ENCODE measurements at places on chromosomes 1 and 21.
A peak's percentile ranks its signal among the peaks of the same experiment; 100 is the strongest.

GRCh38 chr1:162904579-162904978 lies 43.6 kb upstream of the CCDC190 start:
- DNase-seq, result no peak

DNA sequence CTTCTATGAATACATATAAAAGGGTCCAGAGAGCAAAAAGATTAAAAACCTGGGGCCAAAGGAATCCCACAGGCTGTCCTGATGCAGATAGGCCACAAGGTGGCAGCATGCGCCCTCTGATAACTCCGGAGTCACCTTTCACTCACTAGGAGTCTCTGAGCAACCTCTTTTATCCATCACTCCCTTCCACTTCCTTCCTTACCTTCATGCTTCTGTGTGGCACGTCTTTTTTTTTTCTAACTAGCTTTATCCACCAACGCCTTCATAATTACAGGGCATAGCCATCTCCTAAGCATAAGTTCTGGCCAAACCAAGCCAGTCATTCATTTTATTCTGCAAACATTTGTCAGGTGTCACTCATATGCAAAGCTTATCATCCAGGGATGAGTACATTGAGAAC lies 3.9 kb upstream of the PGLYRP4 start:
- peak; percentile 73 for DNase-seq

- DNase-seq, result no peak
These were observed 288.0 kb downstream of the HMCN1 start for GRCh38 chr1:186022184-186022583.

- no peak for DNase-seq
These were observed 17.1 kb downstream of the CAPZA1 start for GRCh38 chr1:112636597-112637253.

GRCh38 chr1:51709951-51710350 lies 93.1 kb downstream of the OSBPL9 start:
- DNase-seq, result no peak

DNA sequence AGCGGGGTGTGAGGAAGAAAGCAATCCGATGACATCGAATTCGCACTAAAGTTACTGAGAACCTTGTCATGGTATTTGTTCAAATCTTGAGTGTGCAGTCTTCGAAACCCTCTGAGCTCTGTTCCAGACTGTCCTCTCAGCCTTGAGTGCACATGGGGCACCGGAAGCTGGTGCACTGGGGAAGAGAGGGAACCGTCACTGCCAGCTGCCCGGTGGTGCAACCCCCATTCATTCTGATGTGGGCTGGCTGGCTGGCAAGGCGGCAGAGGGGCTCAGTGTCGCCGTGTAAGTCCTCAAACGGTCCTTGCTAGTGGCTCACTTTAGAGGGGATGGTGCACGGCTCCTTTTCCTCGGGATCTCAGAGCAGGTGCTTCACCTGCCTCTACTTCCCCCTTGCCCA lies 137.4 kb downstream of the KIF26B start:
- DNase-seq, result no peak

DNA sequence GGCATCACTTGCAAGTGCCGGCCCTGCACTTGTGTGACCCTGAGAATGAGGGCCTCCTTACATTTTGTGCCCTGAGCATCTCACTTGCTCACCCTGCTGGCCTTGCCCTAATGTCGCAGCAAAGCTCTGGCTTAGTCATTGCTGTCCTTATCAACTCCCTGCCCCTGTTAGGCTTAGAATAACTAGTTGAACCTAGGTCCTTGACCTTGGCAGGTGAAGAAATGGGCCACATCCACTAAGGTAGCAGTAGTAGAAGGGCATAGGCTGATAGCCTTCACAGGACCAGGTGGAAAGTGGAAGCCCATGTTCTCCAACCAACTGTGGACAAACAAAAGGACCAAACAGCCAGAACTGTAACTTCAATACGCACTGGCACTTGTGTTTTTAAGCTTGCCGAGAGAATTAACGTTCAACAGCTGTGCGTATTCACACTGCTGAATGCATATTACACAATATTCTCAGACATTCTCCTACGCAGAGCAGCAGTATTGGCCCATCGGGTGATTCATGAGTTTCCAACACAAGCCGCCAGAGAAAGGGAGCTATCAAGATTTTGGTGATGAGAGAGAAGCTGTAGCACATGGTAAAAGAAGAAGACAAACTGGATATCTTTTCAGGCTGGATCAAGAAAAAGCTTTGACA lies 27.7 kb upstream of the PTGFRN start:
- DNase-seq, result peak; percentile 47

GRCh38 chr1:234093741-234094140 lies 189.3 kb downstream of the SLC35F3 start:
- no peak for DNase-seq

DNA sequence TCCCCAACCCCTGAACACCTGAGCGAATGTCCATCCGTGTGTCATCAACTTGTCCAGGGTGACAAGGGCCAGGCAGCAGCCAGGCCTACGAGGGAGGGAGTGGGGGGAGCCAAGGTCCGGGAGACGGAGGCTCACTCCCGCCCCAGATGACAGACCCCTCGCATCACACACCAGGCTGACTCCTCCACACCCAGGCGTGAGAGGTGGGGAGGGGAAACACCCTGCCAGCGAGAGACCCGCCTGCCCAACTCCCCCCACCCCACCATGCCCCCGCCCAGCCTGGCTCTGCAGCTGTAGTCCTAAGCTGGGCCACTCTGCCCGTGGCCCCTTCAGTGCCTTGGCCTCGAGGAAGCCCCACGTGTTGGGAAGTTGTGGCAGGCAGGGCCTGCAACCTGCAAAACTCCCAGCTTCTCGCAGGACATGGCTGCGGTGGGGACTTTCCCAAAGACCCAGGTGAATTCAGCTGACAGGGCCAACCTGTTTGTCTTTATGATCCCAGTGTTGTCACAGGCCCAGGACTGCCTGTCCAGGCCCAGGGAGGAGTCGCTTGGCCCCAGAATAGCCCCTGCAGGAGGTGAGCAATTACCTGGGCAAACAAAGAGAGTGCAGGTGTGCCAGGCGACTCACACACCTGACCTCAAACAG lies 62.9 kb downstream of the RIPK4 start:
- no peak for DNase-seq

- DNase-seq, result no peak
These were observed 129.3 kb downstream of the SIM2 start for GRCh38 chr21:36828208-36828607.

DNA sequence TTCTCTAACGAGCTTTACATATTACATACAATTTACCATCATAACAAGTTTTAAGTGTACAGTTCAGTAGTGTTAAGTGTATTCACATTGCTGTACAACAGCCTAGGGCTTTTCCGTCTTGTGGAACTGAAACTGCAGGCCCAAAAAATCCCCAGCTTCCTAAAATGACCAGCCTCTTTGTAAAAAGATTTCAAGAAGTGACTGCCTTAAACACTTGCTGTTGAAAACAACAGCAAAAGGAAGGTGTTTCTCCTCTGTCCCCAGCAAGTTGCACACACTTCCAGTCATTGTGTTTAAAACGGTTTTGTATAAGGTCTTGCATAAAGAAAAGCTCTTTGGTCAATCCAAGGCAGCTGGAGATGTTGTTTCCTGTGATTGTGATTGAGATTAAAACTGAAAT lies 16.0 kb upstream of the GBP1 start:
- DNase-seq, result no peak

DNA sequence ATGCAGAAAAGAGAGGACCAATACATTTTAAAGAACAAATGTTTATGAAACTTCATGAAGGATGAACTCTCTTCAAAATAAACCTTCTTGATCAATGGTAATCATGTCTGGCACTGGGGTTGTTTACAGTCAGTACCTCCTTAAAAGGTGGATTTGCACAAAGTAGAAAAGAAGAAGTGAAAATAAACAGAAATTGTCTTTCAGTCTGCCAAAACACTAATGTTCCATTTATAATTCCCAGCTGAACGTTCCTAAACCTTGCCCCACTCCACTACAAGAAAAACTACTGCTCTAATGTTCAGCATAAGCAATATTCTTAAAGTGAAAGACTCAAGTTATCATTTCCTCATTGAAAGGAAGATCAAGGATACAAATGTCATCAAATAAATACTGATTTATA lies 86.2 kb downstream of the EIF4G3 start:
- DNase-seq, result no peak

DNA sequence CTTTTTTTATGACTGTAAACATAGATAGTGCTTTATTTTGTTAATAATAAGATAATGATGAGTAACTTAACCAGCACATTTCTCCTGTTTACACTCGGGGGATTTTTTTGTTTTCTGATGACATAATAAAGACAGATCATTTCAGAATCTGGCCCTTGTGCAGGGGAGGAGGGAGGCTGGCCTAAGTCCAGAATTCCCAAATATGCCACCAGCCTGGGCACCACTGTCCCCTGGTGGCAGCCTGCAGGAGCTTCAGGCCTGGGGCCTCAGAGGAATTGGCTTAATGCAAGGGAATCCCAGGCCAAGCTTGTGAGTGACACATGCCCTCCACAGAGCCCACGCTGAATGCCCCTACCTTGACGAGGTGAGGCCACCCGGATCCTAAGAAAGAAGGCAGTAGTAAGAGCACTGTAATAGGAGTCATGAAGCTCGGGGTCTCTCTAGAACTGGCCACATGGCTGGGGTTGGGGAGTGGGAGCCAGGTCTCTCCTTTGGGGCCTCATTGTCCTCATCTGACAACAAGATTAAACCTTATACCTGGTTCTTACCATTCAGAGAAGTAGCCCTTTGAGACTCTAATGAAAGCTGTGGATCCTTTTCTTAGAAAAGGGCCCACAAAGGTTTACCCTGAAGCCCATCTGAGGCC lies 24.1 kb downstream of the ETNK2 start:
- peak; percentile 24 for DNase-seq

DNA sequence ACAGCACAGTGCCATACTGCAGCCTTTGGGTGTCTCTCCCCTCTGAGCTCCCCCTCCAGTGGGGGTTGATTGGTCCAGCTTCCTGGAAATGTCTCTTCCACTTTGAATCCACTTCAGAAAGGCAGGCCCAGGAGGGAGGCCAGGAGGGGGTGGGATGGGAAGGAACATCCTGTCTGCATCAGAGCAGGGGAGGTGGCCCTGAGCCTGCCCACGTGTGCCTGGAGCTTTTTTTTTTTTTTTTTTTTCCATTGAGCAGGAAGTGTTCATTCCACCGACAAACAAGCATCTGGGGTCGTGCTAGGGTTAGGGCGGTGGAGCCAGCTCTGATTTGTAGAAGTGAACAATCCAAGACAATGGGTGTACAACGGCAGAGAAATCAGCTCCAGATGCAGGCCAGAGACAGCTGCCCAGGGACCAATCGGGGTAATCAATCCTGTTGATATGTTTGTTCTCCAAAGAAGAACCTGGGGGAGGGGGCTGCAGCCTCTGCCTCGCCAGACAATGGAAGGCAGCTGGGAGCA lies 93.3 kb downstream of the SSBP3 start:
- no peak for DNase-seq

DNA sequence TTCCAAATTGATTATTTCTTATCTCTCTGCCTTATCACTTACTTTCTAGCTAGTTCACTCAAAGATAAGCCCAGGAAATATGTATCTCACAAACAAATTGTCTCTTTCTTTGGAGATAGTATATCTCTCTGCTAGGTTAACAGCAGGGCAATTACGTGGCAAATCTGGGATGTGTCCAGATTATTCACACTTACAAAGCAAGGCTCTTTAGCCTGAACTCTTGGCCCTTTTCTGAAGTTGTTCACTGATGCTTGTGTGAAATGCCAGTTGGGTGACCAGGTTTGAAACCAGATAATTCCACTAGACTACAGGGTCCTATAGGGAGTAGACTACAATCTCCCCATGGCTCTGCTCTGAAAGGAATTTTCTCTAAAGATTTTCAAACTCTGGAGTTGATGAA lies 30.8 kb upstream of the FAM78B start:
- no peak for DNase-seq

DNA sequence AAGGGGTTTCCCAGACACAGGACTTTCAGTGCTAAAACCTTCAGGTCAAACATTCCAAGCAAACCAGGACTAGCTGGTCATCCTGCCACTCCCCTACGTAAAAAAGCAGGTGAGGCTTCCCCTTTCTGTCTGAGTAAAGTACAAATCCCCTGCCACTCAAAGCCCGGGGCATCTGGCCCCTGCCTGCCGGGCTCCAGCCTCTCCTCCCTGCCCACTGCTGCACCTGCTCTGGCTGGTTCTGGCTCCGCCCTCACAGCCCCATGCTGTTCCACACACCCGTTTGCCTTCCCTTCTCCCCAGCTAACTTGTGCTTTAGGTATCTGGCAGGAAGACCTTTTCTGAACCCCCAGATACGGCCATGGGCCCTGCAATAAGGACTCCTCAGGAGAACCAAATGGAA lies 23.3 kb upstream of the S100A7 start:
- DNase-seq, result no peak

- DNase-seq, result no peak
These were observed 96.9 kb downstream of the SMYD2 start for GRCh38 chr1:214377886-214378285.

DNA sequence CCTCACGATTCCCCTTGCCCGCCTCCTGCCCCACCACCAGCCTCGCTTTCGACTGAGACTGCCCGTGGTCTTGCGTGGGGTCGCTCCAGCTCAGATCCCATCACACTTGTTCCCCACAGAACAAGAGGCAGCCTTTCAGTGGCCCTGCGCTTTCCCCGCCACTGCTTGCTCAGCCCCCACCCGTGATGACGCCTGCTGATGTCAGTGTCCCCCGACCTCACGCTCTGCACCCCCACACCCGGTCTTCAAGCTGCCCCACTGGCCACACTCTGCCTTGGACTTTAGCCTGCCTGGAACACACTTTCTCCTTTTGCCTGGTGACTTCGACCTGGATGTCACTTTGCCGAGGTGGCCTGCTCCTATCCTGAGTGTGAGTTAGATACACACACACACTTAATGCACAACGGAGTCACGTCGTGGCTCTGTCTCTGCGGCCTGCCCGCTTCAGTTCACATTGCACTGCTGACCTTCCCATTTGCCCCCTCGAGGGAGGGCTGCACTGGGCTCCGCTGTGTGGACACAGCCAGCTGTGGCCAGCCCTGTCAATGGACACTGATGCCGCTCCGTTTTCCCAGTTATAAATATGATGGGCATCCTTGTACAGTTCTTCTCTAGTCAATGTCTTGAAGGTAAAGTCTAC lies 13.0 kb downstream of the AGPAT3 start:
- DNase-seq, result no peak

DNA sequence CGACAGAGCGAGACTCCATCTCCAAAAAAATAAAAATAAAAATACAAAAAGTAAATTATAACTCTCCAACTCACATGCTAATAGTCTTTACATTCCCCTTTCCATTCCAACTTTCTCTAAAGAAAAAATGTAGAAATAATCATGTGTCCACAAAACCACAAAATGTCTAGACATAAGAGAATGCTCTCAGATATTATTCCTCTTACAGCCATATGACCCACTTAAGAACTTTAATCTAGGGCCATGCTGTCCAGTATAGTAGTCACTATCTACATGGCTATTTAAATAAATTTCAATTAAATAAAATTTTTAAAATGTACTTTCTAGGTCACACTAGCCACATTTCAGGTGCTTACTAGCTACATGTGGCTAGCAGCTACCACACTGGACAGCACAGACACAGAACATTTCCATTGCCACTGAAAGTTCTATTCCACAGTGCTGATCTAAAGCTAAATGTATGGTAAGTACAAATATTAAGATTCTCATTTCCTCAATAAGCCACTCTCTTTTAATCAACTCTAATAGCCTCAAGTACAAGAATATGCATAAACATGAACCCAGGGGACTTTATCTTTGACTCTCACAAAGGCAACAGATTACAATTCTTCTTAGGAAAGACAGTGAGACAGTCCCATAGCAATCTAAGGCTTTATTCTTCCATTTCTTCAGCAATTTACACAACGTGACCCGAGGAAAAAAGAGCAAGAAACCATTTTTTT lies 138.6 kb downstream of the RERE start:
- DNase-seq, result no peak

- no peak for DNase-seq
These were observed 1.1 kb downstream of the TFF2 start for GRCh38 chr21:42349420-42350317.

GRCh38 chr1:16375521-16376340 lies 8.7 kb downstream of the SZRD1 start:
- no peak for DNase-seq
